ENCODE measurements at places on chromosomes 12 and 14. TPM values are rescaled to one million over a fixed set of nuclear protein-coding genes. Genes with fewer than 3 reads are reported as not detected.

The TSPAN19 gene
- not detected for total RNA-seq

The SERPINA10 gene
- total RNA-seq = not detected

The ERP29 gene
- total RNA-seq = 97.3 TPM

The STON2 gene
- 0.18 TPM for total RNA-seq

The ANKS1B gene
- 0.09 TPM for total RNA-seq
